ENCODE measurements at places on chromosomes 12 and 14. TPM values are rescaled to one million over a fixed set of nuclear protein-coding genes. Genes with fewer than 3 reads are reported as not detected.

GRCh38 chr12:95237315-95237714 is 19.7 kb downstream of the VEZT start:
- no peak for DNase-seq

Gene KRT77
- total RNA-seq = 0.10 TPM

- DNase-seq = no peak
Measured at GRCh38 chr12:79887890-79888289, 47.0 kb downstream of the PPP1R12A start.

DNA sequence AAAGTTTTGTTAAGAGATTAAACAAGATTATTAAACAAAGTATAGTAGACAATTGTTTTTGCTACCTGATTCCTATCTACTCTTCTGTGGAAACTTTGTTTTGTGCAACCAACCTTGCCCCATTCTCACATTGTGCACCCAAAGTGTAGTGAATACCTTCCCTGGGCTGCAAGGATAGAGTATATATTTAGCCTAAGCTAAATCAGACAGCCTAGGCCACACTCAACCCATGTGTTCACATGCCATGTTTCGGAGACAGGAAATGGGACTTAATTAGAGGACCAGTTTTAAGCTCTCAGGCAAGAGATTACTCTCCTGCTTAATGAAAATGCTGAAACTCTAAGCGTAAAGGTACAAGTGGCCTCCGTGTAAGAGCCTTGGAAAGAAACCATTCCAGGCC is 734.9 kb upstream of the USP15 start:
- DNase-seq = no peak

DNA sequence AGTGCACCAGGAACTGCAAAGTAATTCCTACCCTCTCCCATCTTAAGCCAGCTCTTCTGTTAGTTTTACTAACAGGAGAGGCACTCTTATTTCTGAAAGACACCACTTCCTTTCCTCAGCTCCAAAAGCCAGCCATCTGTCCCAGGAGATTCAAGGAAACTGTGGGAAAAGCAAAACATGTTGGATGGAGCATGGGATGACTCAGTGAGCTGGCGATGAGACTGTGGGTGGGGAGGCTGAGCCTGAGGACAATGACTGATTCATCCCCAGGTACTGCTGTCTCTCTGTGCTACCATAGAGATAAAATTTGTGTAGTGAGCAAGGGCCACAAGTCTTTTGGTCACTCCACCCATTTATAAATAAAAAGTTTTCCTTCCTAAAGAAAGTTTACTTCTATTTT is 141.4 kb downstream of the MYRFL start:
- DNase-seq = peak; percentile 8

DNA sequence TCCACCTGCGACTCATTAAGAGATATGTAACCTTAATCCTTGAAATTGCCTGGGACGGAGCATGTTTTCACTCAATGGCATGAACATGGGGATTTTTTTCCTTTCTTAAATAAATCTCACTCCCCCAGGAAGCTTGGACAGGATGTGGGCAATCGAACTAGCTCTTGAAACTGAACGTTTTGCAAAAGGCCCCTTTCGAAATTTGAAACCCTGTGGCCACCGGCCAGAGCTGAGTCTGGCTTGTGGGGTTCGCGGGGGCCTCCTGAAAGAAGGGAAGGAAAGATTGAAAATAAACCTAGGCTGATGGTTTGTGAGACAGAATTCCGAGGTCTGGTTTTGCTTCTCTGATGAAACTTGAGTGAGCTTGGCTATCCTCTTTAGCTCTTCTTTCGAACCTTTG is 101.4 kb upstream of the RTL1 start:
- peak; percentile 92 for DNase-seq

DNA sequence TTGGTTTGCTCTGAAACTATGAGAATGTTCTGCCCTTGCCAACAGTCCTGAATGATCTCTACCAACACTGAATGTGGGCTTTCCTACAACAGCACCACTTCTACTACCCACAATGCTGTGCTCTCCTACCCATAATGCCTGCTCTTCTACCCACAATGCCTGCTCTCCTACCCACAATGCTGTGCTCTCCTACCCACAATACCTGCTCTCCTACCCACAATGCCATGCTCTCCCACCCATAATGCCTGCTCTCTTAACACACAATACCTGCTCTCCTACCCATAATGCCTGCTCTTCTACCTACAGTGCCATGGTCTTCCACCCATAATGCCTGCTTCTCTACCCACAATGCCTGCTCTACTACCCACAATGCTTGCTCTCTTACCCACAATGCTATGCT is 92.3 kb downstream of the KCNK13 start:
- DNase-seq = no peak

Gene ZBTB39
- 6.4 TPM for total RNA-seq

- no peak for DNase-seq
Measured at GRCh38 chr12:132194056-132194455, 49.8 kb downstream of the NOC4L start.

DNA sequence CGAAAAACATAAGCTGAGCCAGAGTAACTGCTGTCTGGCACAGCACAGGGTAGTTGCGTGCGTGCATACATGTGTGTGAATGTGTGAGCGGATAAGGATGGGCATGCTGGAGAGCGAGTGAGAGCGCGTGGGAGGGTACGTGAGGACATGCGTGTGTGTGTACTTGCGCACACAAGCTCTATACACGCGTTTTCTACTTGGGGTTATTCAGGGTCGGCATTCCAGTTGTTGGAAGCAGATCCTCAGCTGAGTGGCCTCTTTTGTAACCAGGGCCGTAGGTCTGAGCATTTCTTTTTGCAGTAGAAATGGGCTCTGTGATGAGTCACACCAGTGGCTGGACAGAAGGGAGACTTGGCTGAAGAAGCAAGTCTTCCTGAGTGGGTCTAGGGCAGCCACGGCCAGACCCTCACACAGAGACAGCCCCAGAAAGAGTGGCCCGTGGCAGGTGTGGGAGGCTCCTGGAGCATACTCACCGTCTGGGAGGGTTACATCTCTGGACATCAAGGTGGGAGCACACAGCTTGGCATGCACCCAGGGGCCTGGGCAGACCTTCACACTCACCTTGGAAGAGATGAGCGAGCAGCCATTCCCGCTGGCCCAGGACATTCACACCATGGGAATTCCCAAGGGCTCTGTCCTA is 78.0 kb downstream of the LRRC74A start:
- DNase-seq = peak; percentile 81

DNA sequence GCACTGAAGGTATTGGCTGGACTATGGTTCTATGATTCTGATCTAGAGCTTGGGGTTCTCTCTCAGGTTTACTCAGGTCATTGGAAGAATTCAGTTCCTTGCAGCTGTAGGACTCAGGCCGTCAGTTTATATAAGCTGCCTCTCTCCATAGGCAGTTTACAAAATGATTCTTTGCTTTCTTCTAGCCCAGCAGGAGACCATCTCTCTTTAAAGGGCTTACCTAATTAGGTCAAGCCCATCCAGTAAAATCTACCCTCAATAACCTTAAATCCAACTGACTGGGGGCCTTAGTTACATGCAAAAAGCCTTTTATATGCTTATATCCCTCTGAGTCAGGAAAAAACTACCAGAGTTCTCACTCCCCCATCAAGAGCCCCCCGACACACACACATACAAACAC is 80.5 kb upstream of the GARIN6 start:
- DNase-seq = no peak

- DNase-seq = no peak
Measured at GRCh38 chr14:86357119-86357518, 827.2 kb downstream of the FLRT2 start.

DNA sequence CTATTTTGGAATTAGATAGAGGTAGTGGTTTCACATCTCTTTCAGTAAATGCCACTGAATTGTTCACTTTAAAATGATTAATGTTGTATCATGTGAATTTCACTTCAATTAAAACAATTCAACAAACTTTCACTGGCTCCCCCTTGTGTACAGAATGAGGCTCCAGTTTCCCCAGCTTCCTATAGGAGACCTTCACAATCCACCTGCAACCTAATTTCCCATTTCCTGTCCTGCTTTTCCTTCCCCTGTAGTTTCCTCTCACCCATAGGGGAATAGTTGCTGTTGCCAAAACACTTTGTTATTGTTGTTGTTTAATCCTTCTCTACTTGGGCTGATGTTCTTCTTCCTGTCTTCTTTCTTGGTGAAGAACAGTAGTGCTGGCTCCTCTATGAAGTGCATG is 59.8 kb downstream of the NPAS3 start:
- DNase-seq = no peak

- no peak for DNase-seq
Measured at GRCh38 chr12:46430340-46430948, 57.9 kb upstream of the SLC38A2 start.

Gene HOXC12
- total RNA-seq = not detected

- peak; percentile 85 for DNase-seq
Measured at GRCh38 chr14:52977798-52978197, 26.9 kb upstream of the FERMT2 start.

Gene RABGGTA
- 16.5 TPM for total RNA-seq

- DNase-seq = no peak
Measured at GRCh38 chr12:47202176-47202575, 122.4 kb upstream of the AMIGO2 start.

DNA sequence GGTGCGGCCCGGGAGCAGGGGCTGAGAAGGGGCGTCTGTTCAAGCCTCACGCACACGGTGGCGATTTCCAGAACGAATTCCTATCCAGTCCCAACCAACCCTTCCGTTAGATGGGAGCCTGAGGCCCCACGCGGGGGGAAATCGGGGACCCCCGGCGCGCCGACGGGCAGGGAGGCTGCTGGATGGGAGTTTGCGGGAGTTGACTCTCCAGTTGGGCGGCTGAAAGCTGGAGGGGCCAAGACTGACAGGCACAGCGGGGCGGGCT is 9.8 kb downstream of the EXOC3L4 start:
- DNase-seq = no peak

GRCh38 chr14:66746316-66747006 is 238.5 kb downstream of the GPHN start:
- DNase-seq = peak; percentile 39

Gene BCL2L14
- not detected for total RNA-seq

GRCh38 chr12:46369095-46369473 is 3.5 kb downstream of the SLC38A2 start:
- no peak for DNase-seq

Gene TAS2R7
- total RNA-seq = not detected

GRCh38 chr14:39664646-39665045 is 232.4 kb upstream of the FBXO33 start:
- DNase-seq = no peak

DNA sequence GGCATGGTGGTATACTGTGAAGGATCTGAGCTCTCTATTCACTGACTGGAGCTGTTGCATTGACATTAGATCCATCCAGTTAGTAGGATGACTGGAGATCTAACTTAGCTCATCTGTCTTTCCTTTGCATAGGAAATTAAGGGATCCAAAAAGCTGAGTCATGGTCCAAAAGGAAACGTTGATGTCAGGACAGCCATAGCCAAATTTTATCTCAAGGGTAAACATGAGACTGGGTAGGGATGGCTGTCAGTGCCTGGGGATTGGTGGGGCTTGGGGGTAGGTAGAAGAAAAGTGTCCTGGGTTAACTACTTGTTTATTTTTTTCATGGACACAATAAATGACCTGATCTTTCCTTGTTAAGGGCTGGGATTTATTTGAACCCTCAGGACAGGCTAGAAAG is 4.6 kb downstream of the FAM177A1 start:
- no peak for DNase-seq

DNA sequence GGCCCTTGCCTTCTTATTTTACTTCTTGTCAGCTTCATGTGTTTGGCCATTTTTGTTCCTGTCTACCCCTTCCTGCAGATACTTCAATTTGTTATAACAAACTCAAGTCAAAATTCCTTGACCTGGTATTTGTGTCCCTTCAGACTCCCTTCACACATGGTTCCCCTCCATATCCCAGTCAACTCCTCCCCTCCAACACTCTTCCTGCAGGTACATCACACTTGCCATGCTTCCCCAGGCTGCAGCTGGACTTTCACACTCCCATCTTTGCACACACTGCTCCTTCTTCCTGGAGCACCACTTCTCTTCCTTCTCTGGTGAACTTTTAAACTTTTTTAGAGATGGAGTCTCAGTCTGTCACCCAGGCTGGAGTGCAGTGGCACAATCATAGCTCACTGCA is 18.9 kb upstream of the FIGNL2 start:
- no peak for DNase-seq

DNA sequence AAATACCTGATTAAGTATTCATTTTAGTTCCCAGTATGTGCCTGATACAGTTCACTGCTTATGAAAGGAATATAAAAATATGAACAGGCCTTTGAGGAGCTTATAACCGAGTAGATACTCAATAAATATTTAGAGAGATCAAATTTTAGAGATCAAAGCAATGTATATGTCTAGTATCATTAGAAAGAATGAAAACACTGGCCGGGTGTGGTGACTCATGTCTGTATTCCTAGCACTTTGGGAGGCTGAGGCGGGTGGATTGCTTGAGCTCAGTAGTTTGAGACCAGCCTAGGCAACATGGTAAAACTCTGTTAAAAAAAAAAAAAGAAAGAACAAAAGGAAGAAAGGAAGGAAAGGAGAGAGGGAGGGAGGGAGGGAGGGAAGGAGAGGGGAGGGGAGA is 113.2 kb upstream of the EEA1 start:
- DNase-seq = no peak

GRCh38 chr14:80379035-80379434 is 167.7 kb upstream of the DIO2 start:
- no peak for DNase-seq

Gene CCDC92
- total RNA-seq = 5.5 TPM

- peak; percentile 35 for DNase-seq
Measured at GRCh38 chr12:131950182-131950913, 606 bp downstream of the EP400 start.

Gene SLC8A3
- total RNA-seq = 28.4 TPM

DNA sequence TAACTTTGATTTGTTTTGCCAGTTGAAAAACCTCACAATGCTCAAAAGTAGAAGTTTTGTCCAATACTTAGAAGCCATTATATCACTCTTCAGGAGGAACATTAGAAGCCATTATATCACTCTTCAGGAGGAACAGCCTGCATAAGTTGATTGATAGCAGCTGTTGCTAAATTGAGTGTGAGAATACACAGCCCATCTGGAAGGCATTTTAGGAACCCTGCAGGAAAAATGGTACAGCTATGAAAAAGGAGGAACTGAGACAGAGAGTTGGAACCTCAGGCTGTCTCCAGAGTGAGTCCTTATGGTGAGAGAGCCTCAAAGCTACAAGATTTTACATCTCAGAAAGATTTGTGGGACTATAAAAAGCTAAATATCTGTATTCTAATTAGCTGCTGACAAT is 207.0 kb downstream of the MYRFL start:
- no peak for DNase-seq

Gene SLC7A8
- total RNA-seq = 5.6 TPM

GRCh38 chr12:101414533-101415119 is 7.1 kb upstream of the ARL1 start:
- DNase-seq = peak; percentile 77

- DNase-seq = peak; percentile 98
Measured at GRCh38 chr14:89349171-89350008, 67.6 kb downstream of the FOXN3 start.

- no peak for DNase-seq
Measured at GRCh38 chr12:108565976-108566375, 3.6 kb downstream of the ISCU start.

DNA sequence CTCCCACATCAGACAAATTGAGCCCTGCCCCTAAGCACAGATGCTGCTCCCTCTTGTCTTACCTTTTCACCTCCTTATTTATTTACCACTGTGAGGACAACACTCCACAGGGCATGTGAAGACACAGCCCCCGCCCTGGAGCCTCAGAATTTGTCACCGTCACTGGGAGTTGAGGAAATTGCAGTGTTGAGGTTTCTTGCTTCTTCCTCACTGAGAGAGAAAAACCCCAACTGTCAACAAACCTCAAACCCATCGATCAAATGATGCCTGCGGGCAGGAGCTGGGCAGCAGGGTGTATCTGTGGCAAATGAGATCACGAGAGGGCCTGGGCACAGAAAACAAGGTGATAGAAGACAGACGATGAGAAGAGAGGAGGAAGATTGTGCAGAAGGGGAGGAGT is 30.5 kb upstream of the PLEKHG3 start:
- DNase-seq = no peak
